ENCODE measurements at places on chromosomes 5 and 9.

- DNase-seq = no peak
Measured at GRCh38 chr5:37511646-37512045, 132.5 kb downstream of the WDR70 start.

DNA sequence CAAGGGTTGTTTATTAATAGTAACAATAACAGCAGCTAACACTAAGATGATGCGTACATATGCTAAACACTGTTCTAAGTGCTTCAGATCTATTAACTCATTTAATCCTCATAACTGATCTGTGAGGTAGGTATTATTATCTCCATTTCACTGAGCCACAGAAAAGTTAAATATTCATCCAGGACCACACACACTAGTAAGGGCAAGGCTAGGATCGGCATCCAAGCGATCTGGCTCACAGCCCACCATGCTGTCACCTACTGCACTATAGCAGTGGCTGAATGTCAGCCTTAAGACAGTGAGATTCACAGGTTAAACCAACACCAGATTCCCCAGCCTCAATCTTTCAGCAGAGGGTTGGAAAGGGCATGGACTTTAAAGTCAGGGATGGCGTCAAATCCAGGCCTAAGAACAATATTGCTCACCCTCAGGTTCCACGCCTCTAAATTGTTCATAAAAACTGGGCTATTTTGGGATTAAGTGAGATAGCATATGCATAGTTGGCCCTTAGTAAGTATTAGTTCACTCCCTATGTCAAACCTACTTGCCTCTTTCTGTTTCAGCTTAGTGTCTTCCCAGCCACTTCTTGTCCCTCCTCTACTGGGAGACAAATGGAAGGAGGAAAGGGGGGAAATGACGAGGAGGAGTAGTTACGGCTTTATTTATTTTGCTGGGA is 150.8 kb downstream of the MAPKAP1 start:
- no peak for DNase-seq

GRCh38 chr5:99070362-99070761 is 141.6 kb upstream of the CHD1 start:
- DNase-seq = no peak

DNA sequence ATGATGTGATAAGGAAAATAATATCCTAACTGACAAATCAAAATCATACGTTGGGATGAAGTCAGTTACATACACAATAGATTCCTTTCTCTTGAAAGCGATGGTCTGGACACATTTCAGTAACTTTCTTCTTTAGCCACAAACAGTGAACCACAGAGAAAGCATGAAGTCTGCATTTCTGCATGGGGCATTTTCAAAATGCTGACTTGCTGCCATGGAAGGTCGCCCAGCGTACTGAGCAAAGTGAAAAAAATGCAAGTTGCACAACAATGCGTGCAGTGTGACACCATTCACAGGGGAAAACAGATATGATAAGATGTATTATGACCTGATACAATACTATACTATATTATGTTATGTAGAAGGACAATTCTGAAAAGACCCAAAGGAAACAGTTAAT is 146.3 kb downstream of the SNX18 start:
- DNase-seq = peak; percentile 66

- no peak for DNase-seq
Measured at GRCh38 chr5:168661593-168662485, 82.7 kb upstream of the PANK3 start.

DNA sequence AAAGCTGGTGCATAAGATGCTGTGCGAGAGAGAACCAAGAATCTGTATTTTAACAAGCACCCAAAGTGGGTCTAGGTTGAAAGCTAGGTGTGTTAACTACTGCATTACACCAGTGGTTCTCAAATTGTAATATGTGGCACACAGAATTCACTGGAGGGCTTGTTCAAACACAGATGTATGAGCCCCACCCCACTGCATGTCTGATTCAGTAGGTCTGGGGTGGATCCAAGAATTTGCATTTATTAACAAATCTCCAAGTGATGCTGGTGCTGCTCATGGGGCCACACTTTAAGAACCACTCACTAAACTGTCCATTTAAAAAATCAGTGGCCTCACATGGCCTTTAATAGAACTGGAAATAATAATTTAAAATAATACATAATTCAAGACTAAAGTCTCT is 40.4 kb downstream of the LPAR1 start:
- no peak for DNase-seq

DNA sequence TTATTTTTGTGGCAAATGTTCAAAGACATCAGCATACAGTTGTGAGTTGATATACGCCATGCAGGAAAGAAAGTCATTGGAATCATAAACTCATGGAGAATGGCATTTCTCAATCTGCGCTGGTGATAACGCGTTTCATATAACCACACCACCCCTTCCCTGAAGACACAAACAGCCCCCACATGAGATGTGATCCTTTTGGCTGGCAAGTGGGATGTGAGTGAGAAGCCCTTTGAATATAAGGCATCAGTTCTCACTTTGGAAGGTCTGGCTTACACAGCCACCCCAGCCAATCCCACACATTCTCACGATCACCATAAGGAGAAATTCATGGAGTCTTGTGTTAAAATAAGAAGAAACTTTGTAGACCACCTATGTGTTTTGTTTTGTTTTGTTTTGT is 725.0 kb downstream of the PRELID2 start:
- DNase-seq = no peak

DNA sequence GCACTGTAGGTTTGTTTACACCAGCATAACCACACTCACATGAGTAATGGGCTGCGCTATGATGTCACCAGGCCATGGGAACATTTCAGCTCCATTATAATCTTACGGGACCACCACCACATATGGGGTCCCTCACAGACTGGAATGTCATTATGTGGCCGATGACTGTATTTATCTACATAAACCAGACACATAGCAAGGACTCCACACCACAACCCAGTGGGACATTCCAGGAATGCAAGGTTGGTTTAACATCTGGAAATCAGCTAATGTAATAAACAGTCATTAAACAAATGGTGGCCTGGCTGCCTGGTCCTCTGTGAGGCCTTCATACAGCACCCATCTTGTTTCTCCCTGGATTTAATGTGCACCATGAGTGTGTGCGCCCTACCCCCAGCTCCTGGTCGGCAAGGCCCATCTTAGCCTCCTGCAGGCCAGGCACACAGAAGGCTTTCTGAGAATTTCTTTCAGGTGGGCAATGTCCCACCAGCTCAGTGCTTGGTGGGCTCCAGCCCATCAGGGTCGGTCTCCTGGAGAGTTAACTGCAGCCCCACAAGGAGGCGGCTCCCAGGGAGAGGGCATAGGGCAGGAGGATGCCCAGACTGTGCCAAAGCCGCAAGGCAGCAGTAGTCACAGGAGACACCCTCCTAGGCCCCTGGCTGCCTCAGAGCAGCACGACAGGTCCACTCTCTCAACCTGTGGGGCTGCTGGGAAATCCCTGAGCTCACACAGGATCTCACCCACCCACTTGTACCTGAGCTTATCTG is 35.9 kb upstream of the SARDH start:
- no peak for DNase-seq

- no peak for DNase-seq
Measured at GRCh38 chr5:3393122-3393919, 202.3 kb upstream of the IRX1 start.

DNA sequence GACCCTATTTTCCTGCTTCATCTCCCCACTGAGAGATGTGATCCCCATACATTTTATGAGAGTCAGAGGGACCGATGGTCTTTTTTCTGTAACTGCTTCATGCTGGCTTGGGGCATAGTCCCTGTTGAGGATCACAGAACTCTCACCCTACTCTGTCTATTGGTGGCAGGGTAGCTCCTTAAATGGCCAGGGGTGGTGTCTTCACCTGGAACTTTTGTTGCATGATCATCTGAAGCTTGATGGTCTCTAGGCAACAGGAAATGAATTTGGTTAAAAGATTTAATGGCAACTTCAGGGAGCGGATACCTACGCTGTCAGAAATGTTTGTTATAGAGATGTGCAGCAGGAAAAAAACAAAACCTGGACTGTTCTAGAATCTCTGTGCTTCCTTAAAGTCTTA is 87.0 kb upstream of the GLIS3 start:
- DNase-seq = no peak

GRCh38 chr9:112239284-112239683 is 64.2 kb upstream of the SUSD1 start:
- DNase-seq = no peak

- DNase-seq = no peak
Measured at GRCh38 chr9:129762985-129763926, 10.4 kb upstream of the PTGES start.

GRCh38 chr9:6049798-6050197 is 34.4 kb upstream of the RANBP6 start:
- DNase-seq = no peak

DNA sequence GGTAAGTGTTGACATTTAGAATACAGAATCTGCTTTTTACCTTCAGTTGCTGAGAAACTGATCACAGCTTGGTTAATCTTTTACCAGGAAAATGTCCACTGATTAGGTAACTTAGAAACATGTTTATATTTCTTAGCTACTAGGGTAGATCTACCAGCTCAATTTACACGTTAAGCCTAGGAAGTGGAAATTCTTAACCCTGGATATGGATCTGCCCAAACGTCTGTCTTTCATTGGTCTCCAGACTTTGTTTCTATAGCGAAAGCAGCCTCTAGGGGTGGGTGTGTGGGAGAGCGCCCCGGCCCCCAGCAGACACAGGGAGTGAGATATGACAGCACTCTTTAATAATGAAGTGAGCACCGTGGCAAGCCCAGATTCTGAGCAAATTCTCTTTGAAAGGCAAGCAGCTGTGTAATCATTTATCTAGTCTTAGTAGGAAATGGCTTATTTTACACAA is 141.6 kb upstream of the ZNF608 start:
- DNase-seq = no peak

DNA sequence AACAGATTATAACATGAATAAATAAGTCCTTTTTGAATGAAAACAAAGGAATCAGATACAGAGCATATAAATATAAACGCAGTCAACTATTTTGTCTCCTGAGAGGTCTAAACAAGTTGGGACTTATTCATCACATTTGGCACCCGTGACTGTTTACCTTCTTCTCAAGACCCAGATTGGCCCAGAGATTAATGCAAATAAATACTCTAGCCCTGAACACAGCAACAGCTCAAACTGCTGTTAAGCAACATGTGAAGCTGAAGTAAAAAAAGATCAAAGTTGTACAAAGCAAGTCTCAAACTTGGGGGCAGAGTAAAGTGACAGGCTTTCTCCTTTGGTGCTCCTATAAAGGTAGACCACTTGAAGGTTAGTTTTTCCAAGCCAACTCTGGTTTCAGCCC is 95.0 kb upstream of the NR5A1 start:
- no peak for DNase-seq

DNA sequence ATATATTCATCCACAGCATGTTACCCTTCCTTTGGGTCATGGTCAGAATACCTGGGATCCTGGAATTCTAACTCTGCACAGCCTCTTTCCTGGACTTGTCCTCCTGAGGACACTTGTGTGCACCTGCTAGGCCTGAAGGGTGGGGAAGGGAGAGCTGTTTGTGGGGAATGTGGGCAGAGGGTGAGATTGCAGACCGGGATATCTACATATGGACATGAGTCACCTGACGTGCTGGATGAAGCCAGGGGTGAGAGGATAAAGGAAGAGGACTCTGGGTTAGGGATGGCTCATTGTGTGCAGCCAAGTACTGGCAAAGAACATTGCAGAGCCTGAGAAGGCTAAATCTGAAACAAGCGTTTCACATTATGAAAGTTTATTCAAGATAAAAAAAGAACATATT is 241.4 kb upstream of the RPS23 start:
- no peak for DNase-seq

DNA sequence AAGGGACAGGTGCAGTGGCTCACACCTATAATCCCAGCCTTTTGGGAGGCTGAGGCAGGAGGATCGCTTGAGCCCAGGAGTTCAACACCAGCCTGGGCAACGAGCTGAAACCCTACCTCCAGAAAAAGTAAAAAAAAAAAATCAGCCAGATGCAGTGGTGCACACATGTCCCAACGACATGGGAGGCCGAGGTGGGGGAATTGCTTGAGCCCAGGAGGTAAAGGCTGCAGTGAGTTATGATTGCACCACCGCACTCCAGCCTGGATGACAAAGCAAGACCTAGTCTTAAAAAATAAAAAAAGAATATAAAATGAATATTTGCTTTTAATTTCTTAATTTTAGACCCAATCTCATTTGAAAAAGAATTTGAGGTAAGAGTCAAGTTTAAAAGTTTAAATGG is 143.5 kb downstream of the LPAR1 start:
- DNase-seq = no peak

GRCh38 chr5:91311168-91311696 is 71.9 kb downstream of the ARRDC3 start:
- no peak for DNase-seq

- no peak for DNase-seq
Measured at GRCh38 chr9:85586684-85587083, 155.1 kb downstream of the AGTPBP1 start.

- DNase-seq = no peak
Measured at GRCh38 chr9:16003785-16004184, 450.9 kb downstream of the CCDC171 start.

GRCh38 chr9:1267141-1267570 is 217.0 kb downstream of the DMRT2 start:
- no peak for DNase-seq

GRCh38 chr5:74629326-74629725 is 11.2 kb downstream of the ENC1 start:
- no peak for DNase-seq

DNA sequence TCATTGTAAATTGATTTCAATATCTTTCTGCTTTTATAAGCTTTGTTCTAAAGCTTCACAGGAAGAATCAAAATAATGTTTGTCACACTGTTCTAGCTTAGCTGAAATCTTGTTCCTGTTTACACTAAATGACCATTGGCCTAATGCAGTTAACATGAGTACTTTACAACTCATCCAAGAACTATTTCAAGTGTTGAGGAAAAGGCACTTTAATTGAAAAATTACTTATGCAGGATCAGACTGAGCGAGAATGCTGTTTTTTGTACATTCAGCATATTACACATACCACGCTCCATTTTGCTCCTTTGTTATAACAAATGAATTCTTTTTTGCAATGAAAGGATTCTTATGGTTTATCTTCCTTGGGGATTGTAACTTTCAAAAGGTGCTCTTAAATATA is 22.4 kb upstream of the SMIM15 start:
- no peak for DNase-seq

DNA sequence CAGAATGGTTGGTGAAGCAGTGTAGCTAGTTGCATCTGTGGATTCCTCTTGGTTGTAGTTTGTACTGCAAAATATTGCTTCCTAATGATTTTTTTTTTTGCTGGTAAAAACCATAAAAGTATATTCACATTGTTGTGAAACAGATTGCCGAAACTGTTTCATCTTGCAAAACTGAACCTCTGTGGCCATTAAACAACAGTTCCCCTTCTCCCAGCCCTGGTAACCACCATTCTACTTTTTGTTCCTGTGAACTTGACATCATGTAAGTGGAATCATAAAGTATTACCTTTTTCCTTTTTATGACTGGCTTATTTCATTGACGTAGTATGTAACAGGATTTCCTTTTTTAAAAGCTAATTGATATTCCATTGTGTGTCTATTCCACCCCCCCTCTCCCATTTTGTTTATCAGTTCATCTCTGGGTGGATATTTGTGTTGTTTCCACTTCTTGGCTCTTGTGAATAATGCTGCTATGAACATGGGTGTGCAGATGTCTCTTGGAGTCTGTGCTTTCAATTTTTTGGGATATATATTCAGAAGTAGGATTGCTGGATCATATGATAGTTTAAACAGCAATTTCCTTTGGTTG is 11.8 kb downstream of the SUB1 start:
- DNase-seq = no peak

- DNase-seq = no peak
Measured at GRCh38 chr5:102792705-102793104, 37.6 kb downstream of the PAM start.
